ENCODE measurements at places on chromosomes 16 and 17.

DNA sequence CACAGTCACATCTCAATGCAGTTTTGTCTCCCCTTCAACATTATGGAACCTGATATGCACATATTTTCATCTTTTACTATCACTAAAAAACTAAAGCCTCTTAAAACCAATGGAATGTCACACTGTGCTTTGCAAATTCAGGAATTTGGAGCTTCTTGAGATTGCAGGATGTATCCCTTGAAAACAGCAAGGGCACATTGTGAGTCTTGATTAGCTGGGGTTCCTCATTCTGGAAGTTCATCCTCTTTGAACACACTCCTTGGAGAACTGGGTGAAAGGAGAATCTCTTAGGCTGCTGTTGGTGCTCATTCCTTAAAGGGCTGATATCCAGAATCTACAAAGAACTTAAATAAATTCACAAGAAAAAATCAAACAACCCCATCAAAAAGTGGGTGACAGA lies 21.1 kb upstream of the MYOCD start:
- no peak for DNase-seq

DNA sequence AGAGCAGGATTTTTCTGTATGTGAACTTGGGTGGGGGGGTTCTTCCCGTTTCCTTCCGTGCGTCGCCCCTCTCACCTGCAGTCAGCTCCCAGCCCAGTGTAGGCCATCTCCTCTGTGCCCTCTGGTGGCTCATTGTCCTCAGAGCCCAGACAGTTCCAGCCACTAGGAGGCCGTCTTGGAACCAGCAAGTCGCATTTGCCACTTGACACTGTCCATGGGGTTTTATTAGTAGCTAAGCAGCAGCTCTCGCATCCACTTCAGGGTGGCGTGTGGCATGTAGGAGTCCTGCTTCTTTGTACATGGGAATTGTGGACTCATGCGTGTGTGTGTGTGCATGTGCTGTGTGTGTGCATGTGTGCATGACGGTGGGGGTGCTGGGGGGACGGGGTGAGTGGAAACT lies 74.0 kb downstream of the SEC14L1 start:
- peak; percentile 57 for DNase-seq

DNA sequence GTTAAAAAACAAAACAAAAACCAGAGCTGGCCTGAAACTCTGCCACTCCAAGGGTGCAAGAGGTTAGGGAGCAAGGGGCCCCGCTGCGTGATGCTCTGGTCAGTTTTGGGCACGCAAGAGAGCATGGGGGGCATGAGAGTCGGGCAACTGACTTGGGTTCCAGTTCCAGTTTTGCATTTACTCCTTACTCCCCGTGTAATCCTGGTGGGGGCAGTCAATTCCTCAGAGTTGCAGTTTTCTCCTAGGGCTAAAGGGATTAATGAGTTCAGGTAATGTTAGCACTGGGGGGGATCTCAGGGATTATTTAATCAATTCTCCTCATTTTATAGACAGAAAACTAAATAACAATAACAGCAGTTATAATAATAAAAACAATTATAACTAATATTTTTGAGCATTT lies 72.9 kb upstream of the PMFBP1 start:
- no peak for DNase-seq

GRCh38 chr17:37045351-37045922 lies 96.7 kb downstream of the AATF start:
- no peak for DNase-seq

GRCh38 chr16:20853143-20853542 lies 46.8 kb downstream of the REXO5 start:
- DNase-seq: no peak

- no peak for DNase-seq
Observed at GRCh38 chr17:75124819-75125162, 6.8 kb downstream of the NT5C start.

- DNase-seq: no peak
Observed at GRCh38 chr17:18235743-18236256, 10.4 kb downstream of the LLGL1 start.

DNA sequence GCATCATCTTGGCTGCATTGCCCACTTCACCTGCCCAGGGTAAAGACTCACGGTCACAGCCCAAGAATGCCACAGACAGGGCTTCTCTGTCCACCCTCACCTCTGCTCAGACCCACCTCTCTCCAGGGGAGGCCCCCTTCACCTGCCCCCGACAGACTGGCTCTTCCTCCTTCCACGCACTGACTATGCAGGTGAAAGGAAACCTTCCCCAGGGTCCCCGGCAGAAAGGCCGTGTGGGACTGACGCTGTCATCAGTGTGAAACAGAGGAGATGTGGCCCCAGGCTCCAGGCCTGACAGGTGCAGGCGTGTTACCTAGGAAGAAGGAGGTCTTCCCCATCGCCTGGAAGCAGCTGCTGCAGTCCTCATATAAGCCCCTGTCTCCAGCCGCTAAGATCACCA lies 9.3 kb upstream of the ROGDI start:
- DNase-seq: no peak

DNA sequence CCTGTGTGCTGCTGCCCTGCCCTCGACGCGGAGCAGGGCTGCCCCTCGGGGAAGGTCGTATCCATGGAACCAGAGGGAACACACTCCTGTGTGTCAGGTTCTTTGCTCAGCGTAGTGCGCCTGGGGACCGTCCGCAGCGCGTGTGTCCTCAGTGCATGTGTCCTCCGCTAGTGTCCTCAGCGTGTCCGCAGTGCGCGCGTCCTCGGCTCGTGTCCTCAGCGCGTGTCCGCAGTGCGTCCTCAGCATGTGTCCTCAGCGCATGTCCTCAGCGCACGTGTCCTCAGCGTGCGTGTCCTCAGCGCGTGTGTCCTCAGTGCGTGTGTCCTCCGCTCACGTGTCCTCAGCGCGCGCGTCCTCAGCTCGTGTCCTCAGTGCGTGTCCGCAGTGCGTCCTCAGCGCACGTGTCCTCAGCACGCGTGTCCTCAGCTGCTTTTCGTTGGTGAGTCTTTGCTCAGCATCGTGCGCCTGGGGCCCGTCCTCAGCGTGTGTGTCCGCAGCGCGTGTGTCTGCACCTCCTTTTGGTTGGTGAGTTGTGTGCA lies 59.2 kb upstream of the ZNF750 start:
- DNase-seq: no peak

- DNase-seq: peak; percentile 58
Observed at GRCh38 chr16:85986931-85987749, 88.2 kb downstream of the IRF8 start.

DNA sequence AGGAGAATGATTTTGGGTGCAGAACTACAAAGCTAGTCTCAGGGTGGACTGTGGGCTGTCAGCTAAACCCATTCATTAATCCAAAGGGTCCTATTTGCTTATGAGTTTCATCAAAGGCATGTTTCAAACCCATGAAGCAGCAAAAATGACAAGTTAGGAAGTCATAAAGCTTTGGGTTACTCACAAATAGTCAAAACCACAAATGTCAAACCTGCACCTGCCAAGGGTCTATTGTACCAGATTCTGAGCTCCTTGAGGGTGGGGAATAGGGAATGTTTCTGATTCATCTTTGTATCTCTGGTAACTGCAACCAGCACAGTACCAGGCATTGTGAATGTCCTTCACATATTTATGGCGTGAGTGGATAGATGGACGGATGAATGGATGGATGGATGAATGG lies 317.7 kb downstream of the MAF start:
- peak; percentile 39 for DNase-seq

DNA sequence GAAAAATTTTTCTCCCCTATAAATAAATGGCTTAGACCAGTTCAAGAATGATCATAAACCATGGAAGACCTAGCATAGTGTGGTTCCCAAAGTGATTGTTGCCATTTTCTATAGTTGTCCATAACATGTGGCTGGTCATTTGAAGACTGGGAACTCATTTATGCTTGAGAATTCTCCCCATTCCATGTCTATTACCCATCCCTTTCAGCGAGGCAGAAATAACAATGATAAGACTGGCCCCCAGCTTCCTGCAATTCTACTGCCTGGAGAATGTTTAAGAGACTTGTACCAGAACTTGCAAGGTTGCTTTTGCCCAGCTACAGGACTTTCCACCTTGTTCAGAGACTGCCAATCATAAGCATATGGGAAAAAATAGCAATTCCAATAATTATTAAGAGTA lies 146.5 kb upstream of the CDH11 start:
- DNase-seq: no peak

- no peak for DNase-seq
Observed at GRCh38 chr17:6667516-6667915, 16.0 kb downstream of the C17orf100 start.

GRCh38 chr17:31068291-31068690 lies 26.5 kb upstream of the NF1 start:
- peak; percentile 83 for DNase-seq

DNA sequence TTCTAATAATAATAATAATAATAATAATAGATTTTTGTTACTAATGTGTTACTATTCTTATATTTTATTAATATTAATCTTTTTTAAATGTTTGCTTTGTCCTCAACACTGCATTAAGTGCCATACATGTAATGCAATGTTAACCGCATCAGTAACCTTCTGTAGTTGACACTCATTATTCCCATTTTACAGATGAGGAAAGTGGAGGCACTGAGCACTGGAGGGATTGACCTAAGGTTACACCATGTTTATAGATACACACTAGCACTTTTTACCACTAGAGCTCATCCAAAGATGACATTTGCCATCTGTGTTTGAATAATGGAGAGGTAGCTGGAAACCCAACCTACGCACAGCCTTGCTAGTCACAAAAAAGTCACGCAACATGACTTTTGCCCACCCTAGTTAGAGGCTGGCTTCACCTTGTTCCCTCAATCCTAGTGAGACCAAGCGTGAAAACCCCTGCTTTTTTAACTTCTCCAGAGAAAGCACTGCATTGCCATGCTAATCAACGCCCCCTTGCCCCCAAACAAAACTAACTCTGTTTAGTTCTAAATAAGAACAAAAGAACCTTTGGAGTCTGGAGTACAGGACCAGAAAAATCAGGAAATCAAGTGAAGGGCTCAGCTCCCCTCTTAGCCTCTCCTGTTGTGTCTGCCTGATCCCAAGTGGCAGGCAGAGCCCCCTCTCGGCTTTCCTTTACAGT lies 2.3 kb downstream of the ARSG start:
- no peak for DNase-seq

- no peak for DNase-seq
Observed at GRCh38 chr16:17367923-17368322, 102.8 kb downstream of the XYLT1 start.

- DNase-seq: no peak
Observed at GRCh38 chr16:25011891-25012514, 3.2 kb downstream of the ARHGAP17 start.

DNA sequence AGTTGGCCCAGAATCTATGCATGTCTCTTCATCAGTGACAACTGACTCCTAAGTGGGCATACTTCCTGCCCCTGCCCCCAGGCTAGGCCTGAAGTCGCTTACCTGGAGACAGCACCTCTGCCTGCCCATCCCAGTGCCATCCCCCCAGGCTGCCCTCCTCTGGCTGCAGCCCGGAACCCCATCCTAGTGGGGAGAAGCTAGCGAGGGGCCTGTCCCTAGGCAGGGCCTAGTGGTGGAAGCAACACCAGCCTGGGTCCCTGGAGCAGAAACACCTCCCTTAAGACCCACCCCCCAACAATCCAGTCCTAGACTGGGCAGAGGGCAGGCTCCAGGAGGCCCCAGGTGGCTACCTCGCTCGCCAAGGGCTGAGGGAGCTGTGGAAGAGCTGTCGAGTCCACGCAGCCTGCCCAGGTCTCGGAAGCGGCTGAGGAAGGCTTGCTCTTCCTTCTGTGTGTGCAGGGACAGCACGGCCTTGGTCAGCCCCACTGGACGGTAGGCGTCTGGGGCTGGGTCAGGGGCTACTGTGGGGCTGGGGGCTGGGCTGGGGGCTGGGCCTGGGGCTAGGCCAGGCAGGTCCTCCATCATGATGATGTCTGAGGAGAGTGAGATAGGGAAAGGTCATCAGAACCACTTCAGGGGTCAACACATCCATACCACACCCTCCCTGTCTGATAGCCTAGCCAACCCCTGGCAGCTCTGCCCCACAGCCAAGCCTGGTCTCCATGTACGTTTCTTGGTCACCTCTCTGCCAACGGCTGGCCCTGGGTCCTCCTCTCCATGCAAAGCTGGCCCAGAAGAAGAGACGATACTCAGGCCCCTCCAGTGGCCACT lies 7.6 kb downstream of the PER1 start:
- no peak for DNase-seq

- DNase-seq: no peak
Observed at GRCh38 chr17:45130681-45131615, 1.4 kb downstream of the PLCD3 start.

GRCh38 chr16:68493412-68494070 lies 45.2 kb upstream of the SMPD3 start:
- DNase-seq: no peak

- no peak for DNase-seq
Observed at GRCh38 chr17:8480011-8480976, 44.6 kb downstream of the NDEL1 start.

DNA sequence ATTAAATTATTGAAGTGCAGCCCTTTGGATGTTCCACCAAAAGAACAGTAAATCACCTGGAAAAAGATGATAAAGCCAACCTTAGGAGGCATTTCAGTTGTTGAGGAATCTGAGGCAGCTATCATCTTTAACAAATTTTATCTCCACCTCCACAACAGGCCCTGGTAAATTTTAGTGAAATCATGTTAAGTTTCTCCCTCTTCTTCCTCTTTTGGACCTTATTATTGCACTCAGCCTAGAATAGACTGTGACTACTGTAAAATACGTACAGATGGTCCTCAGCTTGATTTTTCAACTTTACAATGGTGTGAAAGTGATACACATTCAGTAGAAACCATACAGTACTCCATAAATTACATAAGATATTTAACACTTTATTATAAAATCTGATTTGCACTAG lies 90.3 kb downstream of the USP32 start:
- DNase-seq: no peak

- DNase-seq: peak; percentile 54
Observed at GRCh38 chr17:36089888-36090836, at the start of gene CCL3. Gene CCL3, minus strand, starts transcription at chr17:36090143. Its CDS starts 85 bp downstream, at chr17:36090058.

DNA sequence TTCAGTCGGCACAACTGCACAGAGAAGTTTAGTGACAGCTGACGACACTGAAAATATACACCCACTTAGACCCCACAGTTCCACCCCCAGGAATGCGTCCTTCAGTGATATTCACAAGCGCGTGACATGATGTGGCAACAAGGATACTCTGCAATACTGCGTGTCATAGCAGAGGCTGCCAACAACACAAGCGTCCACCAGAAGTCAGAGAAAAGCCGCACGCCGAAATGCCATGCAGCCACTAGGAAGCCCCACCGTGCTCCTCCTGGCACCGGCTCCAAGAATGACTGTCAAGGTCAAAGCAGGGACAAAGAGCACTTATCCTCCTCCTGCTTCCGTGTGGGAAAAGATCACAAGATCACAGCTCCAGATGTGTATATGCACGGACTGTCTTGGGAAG lies 3.5 kb downstream of the ATP2A3 start:
- DNase-seq: no peak

GRCh38 chr17:77327566-77328464 lies 187.0 kb downstream of the SEC14L1 start:
- DNase-seq: no peak
